ENCODE measurements at places on chromosomes 6 and 20.

GRCh38 chr6:36069573-36069972, 42.0 kb downstream of the MAPK14 start:
- no peak for DNase-seq

DNA sequence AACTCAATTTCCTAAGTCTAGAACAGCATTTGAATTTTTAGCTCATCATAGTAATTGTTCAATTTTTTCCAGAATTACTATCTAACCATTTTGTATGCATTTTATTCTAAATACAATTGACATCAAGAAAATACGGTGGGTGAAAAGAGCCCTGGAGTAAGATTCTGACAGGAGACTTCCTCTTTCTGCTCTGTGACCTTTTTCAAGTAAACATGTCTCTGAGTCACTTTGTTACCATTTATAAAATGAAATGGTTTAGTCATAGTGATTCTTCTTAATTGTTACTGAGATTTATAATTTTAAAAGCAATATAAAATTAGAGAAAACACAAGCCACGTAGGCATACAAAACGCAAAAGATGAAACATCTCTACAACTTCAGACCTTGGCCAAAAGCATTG, 80.2 kb downstream of the PLCB1 start:
- DNase-seq: no peak

DNA sequence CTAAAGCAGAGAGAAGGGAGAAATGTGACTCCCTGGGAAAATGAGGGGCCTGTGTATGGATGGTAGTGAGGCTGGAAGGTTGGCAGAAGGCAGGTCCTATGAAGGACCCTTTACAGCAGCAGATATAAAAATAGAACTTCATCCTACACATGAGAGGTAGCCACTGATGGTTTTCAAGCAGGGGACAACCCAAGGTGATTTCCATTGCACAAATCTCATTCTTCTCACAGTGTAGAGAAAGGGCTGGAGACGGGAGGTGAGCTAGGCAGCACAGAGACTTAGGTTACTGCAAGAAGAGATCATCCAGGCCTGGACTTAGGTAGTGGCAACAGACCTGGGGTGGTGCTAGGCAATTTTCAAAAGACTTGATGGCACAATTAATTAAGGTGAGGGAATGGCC, 30.7 kb downstream of the TRAM2 start:
- DNase-seq: no peak

- DNase-seq: no peak
Measured at GRCh38 chr6:151326116-151326825, 65.1 kb downstream of the ZBTB2 start.

DNA sequence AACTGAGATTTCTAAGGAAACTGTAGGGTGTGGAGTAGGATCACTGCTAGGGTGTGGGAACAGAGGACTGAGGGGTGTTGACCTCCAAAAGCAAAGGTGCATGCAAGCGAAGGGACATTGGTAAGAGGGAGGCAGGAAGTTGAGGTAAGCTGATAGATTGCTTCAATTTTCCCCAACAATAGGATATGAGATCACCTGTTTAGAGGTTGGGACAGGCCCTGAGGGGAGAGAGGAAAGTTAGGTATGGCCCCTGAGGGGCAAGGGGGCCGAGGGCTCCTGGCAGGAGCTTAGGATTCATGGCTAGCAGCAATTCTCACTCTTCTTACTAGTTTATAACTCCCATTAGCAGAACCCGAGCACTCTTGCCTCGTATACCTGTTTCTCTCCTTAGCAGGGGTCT, 106.8 kb upstream of the RPS6KA2 start:
- DNase-seq: no peak

GRCh38 chr6:39196673-39197091, 32.6 kb downstream of the KCNK5 start:
- DNase-seq: no peak

- DNase-seq: no peak
Measured at GRCh38 chr6:127468936-127469335, 9.7 kb upstream of the KIAA0408 start.

GRCh38 chr20:51640743-51641142, 98.2 kb upstream of the NFATC2 start:
- DNase-seq: no peak

DNA sequence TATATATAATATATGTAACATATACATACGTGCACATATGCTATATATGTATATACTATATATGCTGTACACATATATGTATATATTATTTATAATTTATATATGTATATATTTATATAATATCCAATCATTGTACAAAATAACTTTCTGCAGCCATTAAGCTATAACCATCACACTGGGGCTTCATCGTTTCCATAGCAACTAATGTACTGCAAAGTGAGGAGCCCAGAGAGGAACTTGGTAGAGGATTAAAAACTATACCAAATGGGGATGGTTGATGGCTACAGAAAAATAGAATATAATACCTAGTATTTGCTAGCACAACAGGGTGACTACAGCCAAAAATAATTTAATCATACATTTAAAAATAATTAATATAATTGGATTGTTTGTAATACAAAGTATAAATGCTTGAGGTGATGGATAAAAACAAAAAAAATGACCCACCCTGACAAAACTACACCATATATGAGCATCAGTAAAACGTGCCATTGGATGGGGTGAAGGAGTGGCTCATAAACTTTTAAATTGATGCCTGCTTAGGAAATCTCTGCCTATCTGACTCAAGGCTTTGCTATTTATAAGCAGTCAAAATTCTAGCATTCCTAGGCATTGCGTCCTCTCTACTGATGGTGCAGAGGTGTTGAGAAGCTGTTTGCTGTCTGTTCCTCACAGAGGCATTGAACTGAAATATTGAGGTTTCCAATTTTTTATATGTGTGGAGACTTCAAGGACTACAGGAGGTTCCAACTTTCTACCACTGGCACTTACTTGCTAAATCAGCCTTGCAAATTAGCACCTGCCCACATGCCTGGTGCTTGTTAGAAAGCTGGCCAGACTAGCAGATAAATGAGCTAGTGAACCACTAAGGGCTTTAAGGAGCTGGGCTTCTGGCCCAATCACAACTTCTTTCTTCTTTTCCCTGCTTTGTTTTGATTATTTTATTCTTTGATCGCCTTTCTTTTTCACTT, 190.1 kb downstream of the SCP2D1 start:
- DNase-seq: no peak

DNA sequence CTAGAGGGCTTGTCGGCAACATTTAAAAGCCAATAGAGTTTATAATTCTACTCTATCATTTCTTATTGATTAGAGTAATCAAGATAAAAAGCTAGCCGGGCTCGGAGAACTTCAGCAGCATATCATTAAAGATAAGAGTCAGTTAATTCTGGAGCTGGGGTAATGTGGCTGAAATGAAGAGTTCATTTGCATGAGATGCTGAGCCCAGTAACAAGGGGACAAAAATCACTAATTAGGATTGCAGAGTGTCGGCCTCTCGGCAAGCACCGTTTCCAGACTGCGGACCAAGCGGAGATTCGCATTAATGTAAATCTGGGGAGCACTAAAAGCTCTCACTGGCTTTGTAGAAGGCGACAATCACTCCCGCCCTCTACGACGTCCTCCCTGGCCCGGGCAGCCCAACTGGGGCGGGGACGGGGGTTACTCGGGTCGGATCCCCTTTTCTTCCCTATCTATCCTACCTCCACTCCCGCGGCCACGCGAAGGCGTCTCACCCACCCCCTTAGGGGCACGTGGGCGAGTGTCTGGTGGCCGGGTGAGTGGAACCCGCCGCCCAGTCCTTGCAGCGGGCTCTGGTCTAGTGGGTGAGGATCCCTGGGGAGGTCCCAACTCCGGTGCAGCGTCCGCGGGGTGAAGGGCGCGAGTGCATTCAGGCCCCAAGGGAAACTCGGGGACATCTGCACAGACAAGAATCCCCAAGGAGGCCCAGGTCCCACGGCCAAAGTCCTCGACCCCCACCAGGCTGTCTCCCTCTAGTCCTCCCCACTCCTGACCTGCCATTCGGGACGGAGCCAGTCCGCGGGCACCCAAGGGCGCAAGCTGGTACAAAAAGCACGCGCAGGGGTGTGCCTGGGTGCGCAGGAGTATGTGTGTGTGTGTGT, 42.2 kb upstream of the OSTM1 start:
- no peak for DNase-seq

GRCh38 chr6:142885182-142885867, 59.7 kb downstream of the HIVEP2 start:
- peak; percentile 53 for DNase-seq

DNA sequence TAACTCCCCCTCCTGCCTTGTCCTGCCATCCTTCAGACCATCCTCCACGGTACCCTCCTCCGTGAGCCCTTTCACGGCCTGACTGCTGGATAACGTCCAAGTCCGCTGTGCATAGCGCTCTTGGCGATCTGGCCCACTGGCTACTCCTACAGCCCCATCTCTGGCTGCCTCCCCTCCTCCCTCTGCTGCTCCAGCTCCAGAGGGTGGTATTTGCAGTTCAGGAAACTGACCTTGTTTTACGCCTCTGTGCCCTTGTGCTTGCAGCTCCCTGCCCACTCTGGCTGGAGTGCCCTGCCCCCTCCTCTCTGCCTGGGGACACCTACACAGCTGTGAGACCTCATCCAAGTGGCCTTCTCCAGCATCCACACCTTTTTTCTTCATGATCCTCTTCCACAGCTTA, 6.5 kb upstream of the RREB1 start:
- DNase-seq: no peak

DNA sequence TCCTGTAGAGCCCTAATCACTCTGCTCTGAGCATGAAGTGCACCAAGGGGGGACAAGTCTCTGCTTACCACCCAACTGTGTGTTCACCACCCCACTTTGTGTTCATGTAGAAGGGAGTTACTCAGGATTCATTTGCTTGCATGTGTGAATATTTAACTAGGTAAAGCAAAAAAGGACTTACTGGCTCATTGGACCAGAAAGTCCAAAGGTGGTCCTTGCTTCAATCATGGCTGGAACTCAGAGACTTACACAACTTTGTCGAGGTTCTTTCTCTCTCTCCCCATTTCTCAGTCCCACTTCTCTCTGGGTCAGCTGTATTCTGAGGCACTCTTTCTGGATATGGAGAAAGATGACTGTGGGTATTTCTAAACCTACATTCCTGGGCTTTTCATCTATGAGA, 4.0 kb downstream of the TMEM200A start:
- no peak for DNase-seq

DNA sequence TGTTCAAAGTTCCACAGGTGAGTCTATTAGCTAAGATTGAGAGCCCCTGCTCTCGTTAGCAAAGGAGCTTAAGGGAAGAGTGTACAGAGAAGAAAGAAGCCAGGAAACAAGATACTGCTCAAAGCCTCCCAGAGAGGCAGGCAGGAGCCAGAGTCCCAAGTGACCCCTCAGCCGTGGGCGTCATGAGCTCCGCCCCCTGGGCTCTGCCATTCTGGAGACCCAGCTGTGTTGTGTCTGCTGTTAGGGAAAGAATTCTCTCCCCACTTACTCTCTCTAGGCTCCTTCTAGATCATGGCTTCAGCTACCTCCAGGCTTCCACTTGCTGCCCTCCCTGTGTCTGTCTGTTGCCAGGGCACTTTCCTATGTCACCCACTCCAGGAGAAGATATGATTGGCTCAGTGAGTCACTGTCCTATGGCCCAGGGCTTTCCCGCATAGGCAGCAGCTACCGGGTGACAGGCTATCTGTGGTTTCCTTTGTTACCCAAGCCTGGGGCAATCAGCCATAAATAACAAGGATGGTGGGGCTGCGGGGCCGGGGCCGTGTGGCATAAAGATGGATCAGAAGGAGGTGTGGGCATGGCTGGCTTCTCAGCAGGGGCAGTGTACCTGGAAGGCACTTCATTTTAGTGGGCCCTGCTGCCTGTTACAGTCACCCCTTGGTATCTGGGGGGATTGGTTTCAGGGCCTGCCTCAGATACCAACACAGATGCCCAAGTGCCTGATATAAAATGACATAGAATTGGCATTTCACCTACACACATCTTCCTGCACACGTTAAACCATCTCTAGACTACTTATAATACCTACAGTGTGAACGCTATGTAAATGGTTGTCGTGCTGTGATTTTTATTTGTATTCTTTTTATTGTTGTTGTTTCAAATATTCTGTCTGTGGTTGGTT, 118.9 kb downstream of the ARMC2 start:
- no peak for DNase-seq

DNA sequence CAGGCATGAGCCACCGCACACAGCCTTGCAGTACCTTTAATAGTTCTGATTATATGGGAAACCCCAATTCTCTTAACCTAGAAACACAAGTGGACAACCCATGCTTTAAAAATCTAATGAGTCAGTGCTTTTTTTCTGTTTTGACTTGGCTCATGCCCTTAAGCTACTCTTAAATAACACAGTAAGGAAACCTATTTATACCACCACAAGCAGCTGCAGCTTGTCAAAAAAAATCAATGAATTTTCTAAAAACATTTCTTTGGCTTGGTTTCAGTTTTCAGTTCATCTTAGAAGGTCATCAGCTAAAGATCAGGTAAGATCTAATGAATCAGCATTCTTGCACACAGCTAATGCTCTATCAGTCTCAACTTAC, 124.1 kb upstream of the DST start:
- peak; percentile 51 for DNase-seq

DNA sequence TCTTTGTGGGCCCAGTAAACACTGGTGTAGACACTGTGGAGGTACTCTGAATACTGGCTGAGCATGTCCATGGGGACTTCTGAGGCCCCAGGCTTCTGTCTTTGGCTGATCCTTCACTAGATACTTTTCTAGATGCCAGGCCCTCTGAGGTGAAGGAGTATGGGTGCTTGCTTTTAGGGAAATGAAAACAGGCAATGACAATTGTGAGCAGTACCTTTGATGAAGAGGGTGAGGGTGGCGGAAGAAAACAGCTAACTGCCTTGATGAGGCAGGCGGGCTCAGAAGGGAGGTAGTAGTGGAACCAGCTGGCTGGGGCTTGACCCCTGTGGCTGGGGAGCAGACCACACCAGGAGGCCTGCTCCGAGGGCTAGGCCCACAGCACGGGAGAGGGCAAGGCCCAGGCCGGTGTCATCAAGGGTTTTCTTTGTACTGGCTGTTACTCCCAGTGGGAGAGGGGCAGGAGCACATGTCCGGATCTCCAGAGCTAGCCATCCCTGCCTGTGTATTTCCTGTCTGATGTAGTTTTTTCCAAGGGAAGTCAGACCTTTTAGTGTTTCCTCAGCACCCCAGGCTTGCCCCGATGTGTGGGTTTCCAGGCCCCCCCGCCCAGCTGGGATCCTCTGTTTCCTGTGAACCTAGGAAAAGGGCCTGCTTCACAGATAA, 3.9 kb downstream of the PLCG1 start:
- DNase-seq: no peak

- DNase-seq: peak; percentile 35
Measured at GRCh38 chr6:153090241-153090930, 40.7 kb downstream of the RGS17 start.

DNA sequence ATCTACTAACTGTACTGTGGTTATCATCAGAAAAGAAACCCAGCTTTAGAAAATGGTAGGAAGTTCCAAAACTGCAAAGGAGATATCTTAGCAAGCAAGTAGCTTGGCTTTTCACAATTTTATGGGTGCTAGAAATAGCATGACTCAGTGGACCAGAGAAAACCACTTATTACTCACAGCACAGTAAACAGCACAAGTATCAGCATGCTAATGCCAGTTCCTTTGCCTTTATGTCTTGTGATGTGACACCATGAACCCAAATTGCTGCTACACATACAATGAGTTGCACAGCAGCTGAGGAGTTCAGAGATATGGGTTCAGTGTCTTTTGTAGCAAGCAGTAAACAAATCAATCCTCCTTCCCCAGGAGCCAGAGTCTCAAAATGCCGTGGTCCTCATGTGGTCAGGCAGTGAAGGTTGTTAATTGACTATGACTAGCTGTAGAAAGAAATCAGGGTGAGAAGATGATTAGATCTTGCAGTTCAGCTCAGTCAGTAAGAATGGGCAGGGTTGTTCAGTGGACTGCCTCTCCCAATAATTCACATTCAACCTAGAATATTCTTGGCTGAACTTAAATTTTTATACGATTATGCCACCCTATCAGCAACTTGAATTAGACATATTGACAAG, 73.3 kb downstream of the OPRM1 start:
- DNase-seq: no peak

GRCh38 chr6:46772762-46773161, 20.4 kb upstream of the MEP1A start:
- DNase-seq: no peak
